ENCODE measurements at places on chromosomes 2 and 18.

- no peak for DNase-seq
Observed at GRCh38 chr2:28346587-28346986, 46.1 kb upstream of the FOSL2 start.

DNA sequence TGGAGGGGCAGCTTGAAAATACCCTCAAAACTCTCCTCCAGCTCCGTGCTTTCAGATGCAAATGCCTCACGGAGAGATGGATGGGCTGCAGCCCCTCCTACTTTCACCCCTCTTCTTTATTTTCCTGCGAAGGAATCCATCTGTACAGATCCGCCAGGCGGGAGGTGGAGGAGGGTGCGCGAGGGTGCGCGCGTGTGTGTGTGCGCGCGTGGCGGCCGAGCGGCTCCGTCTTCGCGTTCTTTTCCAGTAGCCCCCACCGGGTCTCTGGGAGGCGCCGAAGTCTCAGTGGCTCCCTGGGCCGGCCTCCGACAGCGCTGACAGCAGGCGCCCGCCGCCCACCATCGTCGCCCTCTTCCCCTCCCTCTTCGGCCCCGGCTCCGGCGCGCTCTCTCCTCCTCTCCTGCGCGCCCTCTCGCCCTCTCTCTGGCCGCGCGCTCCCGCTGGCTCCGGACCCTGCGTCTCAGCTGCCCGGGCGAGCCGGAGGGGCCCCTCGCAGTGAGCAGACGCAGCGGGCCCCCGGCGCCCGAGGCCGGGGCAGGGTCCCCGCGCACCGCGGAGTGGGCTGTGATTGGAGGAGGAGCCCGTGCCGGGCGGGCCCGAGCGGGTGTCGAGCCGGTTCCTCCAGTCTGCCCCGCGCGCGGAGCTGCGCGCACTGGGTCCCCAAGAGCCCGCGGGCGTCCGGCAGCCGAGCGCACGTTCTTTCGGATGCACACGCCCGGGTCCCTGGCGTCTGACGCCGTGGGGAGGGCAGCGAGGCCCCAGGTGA is at the start of gene CDH7:
Gene CDH7 (plus strand): TSS at position 624 of the 766 bp plus-strand sequence. CDS start 11,831 bp downstream, outside the sequence.
- no peak for DNase-seq

DNA sequence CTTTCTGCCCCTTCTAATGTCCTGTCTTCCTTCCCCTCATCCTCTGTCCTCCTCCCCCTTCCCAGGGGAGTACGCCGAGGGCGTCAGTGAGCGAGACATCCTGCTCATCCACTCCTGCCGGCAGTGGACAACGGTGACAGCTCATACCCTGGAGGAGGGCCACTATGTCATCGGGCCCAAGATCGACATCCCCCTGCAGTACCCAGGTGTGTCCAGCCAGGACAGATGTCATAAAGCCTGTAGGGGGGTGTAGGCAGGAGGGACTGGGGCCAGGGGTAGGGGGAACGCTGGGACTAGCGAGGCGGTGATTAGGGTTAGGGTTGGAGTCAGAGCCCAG is 3.4 kb downstream of the GAREM2 start:
- DNase-seq = no peak

DNA sequence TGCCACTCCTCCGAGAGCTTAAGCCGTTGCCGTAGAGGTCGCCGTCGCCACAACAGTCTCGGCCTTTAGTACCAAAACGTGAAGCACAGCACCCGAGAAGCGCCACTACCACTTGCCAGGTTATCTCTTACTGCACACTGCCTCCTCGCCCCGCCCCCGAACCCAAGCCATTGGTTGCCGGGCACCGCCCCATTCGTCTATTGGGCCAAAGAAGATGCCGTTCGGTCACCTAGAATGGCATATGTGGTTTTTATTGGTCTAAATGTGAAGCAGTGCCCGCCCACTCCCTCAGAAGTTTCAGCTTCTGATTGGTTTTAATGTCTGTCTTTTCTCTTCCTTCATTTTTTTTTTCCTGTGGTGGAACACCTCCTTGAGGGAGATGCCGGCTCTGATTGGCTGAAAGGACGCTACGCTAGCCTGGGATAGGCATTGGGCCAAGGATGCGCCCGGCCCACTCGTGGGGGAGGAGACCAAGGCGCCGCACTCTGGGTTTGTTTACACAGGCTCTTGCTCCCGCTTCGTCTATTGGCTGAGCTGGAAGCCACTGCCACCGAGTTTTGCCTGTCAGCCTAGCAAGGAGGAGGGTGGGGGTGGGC is at the start of gene PAIP2B:
Gene PAIP2B (minus strand): TSS at position 139 of the 596 bp plus-strand sequence. CDS start 24,514 bp downstream, outside the sequence.
- peak; percentile 94 for DNase-seq

GRCh38 chr2:37637190-37637860 is 34.1 kb downstream of the CDC42EP3 start:
- DNase-seq = no peak

GRCh38 chr2:226977775-226978190 is 141.9 kb downstream of the RHBDD1 start:
- DNase-seq = no peak

GRCh38 chr2:218228366-218229090 is 11.5 kb downstream of the ARPC2 start:
- DNase-seq = no peak

- DNase-seq = no peak
Observed at GRCh38 chr2:27737676-27738348, 33.7 kb upstream of the MRPL33 start.

DNA sequence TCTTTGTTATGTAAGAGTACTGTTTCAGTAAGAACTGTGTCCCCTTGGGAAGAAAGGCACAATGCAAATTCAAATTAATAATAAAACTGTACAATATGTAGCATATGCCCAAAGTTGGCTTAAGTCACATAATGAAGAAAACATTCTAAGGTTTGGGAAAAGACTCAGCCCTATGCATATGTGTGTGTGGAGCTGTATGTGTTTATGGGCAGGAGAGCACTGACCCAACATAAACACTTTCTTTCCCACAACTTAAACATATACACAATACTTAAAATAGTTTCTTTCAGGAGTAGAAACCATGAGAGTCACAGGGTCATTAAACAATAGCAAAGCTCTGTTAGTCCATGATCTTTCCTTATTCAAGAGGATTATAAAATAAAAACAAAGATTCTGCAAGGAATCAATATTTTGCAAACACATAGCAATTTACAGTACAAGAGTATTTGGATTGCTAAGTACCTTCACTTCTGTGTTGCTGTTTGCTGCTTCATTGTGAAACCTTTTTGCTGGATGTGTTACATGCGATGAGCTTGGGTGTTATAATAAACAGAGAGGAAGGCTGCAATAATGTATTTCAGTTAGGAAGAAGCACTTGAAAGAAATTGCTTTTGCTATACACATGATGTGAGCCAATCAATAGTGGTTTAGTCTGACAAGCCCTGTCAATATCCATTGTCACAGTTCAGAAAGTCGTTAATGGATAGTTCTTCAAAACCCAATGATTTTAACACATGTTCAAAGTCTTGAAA is 347.3 kb downstream of the ARHGAP15 start:
- DNase-seq = no peak

- DNase-seq = no peak
Observed at GRCh38 chr2:88875736-88876135, 184.3 kb downstream of the RPIA start.

DNA sequence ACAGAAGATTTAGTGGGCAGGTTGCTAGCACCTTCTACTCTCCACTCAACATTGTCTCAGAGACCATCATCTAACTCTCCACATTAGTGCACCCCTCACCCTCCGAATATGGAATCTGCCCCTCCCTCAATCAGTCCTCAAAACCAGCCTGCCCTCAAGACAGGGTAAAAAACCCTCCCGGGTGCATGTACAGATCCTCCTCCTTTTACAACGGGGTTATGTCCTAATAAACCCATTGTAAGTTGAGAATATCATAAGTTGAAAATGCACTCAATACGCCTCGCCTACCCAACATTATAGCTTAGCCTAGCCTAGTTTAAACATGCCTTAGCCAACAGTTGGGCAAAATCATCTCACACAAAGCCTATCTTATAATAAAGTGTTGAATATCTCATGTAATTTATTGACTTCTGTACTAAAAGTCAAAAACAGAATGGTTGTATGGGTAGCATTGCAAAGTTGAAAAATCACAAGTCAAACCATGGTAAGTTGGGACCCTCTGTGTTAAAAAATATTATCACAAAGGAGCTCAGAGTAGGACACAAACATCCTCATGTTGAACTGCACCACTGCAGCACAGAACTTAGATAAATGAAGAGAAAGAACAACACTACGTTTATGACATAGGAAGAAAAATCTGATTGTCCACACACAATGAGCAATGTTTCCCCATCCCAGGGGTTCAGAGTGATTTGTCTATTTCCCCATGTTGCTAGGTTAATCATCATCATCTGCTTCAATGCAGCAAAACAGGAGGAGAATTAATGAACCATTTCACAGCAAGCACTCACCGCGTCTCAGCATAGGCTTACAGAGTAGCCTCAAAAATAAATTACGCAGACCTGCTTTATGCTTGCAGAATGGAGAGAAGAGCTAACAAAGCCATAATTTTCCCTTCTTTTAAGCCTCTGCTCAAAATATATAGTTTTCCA is 184.1 kb upstream of the ARL4C start:
- DNase-seq = no peak

- no peak for DNase-seq
Observed at GRCh38 chr2:96608469-96609455, 29.4 kb downstream of the KANSL3 start.

DNA sequence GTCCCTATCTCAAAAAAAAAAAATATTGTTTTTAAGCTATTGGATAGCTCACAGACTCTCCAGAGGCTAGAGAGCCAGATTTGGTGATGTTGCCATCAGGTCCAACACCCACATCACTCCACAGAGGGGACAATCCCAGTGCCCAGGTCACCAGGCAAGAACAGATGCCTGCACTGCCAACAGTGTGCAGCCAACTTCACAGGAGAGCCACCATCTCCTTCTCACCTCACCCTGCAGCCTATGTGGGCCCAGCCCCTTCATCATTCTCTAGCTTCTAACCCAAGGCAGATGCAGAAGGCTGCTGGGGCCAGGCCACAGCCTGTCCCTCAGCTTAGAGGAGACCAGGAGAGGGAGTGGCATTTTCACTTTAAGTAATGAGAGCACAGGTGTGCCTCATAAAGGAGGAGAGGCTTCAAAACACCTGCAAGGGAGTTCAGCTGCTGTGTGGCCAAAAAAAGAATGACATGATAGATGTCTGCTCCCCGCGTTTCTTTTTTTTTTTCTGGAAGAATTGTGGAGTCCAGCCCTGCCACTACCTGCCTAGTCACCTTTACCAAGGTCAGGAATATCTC is 98.0 kb upstream of the ZSWIM2 start:
- DNase-seq = no peak

DNA sequence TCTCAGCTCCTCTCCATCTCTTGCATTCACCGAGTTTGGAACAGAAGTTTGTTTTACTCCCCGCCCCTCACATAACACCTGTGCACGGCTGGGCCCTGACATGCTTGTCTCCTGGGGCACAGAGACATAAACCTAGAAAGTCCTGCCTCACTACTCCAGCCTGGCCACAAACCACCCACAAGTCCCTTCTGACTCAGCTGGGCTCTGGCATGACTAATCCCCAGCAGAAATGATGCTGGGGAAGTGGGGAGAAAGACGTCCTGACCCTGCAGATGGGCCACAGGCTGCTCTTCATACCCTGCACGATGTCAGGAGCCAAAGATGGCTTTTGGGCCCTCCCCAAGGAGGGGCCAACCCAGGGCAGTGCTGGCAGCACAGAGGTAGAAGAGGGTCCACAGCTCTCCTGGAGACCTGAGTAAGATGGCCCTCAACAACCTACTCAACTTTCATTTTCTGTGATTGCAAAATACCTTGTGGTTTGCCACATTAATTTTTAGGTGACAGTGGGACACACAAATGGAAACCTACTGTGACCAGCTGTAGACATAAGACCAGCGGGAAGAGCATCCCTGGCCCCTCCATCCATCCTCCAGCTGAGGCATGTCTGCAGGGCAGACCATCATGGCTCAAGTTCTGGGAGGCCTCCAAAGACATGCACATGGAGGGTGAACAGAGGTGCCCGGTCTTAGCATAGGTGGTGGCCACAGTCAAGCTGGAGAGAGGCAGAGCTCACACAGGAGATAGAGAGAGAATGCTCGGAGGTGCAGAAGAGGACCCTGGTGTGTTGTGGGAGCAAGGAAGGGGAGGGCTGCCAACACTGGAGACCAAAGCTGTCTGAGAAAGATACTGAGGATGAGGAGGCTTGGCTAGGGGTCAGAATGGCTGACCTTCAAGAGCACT is 40.0 kb downstream of the DNMT3A start:
- peak; percentile 33 for DNase-seq

GRCh38 chr2:3305952-3306351 is 71.7 kb downstream of the EIPR1 start:
- DNase-seq = no peak

DNA sequence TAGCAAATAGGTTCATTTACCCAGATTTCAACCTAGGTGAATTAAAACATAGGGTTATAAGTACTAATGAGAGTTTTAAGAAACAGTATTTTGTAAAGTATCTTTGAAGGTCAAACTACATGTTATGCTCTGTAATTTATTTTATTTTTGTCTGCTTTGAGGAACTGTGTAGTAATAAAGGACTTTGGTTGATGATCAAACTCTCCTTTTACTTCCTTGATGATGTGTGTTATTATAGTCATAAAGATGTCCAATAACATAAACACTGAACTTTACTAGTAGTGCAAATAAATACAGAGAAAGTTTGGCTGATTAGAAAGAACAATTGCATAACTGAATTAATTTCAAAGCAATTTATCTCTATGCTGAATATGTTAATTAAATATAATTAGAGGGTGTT is 6.3 kb downstream of the GULP1 start:
- DNase-seq = no peak

DNA sequence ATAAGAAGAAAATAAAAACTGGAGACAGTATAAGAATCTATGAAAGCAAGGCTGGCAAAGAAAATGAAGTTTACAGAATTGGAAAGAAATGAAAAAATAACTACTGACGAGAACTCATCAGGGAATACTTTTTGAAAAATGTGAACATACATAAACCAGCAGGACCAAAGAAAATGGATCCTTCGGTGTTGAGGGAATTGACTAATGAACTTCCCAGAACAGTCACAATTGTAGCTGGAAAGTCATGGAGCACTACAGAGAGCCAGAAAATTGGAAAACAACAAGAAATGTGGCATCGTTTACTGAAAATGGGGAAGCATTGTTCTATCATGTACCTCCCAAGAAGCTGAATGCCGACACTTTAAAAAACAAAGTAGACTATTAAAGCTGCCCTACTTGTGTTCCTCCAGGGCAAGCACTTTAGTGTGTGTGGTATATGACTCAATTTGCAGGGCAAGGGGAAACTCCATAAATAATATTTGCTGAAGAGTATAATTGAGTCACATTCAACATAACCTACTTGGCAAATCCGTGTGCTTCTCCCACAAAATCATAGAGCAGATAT is 1221.6 kb upstream of the NRXN1 start:
- no peak for DNase-seq

GRCh38 chr2:212536817-212537725 is 1.5 kb downstream of the ERBB4 start:
- DNase-seq = no peak

DNA sequence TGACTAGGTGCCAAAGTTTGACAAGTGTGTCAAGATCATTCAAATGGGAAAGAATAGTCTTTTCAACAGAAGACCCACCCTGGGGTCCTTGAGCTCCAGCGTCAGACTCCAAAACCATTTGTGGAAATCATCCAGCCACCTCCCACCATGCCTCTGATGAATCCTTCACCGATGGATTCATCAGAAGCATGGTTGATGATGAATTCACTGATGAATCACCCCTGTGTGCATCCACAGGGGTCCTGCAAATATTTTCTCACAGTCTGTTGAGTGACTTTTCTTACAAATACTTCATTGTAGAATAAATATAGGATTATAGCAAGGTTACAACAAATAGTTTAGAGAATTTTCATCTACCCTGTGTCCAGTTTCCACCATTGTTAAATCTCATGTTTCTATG is 4.3 kb downstream of the UGT1A9 start:
- DNase-seq = no peak
